Left kidney (tissue), 8 donors: ENCODE measurements at places on chromosomes 13 and 19. TPM values are rescaled to one million over a fixed set of nuclear protein-coding genes. Genes with fewer than 3 reads are reported as not detected.

DNA sequence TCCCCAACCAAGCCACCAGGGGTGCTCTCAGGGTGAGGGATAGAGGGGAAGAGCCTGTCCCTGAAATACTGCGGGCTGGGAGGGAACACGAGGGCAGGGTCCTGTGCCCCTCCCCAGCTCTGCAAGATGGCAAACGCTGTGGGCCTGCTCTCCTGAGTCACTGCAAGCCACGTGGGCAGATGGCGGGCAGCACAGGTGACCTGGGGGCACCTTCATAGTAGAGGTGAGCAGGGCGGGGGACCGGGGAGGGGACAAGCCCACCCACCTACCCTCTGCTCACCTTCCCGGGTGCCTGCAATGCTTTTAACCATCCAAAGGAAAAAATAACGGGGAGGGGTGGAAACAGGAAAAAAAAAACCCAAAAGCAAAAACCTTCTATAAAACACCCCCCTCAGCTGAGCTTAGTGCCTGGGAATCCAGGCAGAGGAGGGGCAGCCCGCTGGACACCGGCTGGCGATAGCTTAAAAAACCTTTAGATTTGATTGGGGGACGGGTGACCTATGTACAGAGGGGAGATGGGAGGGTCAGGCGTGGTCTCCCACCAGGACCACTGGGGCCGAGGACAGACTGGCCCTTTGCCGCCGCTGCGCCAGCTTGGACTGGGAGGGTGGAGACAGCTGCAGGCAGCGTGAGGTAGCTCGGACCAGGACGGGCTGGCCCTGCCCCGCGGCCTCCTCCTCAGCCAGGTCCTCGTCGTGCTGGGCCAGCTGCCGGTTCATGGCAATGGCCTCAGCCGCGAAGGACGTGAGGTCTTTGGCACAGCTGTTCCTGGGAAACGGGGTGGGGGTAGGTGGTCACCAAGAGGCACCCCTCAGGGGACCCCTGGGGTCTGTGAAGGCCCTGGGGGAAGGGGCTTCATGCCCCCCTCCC, 11.7 kb downstream of the MKNK2 start:
- DNase-seq, result no peak

DNA sequence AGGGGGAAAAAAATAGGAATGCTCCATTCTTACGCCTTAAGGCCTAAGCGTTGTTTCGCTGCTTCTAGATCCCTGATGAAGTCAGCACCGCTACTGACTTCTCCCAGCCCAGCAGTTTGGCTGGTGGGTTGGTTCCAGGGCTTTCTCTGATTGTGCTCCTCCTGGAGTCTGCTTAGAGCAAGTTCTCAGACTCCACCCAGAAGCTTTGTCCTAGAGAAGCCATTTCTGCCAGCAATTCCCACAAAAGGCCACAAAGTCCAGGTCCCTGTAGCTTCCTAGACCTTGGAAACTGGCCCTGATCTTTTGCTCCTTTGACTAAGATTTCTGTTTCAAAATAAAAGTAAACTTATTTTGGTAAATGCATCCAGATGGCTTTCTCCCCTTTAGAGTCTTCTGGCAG, 65.4 kb downstream of the KCTD12 start:
- DNase-seq, result no peak

- no peak for DNase-seq
These were observed 630 bp downstream of the SPPL2B start for GRCh38 chr19:2329149-2329478.

DNA sequence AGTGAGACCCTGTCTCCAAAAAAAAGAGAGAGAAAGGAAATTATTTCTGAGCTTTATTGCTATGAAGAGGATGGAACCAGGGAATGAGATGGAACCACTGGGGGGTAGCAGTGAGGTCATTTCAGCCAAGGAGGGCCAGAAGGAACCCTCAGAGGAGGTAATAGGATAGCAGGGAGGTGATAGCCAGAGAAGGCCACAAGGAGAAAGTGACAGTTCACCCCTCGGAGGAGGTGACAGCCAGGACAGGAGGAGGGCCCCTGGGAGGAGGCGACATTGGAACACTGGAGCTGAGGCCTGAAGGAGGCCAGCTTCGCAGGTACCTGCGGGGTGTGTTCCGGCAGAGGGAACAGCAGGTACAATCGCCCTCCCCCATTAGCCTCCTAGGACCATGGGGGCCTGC, 675 bp upstream of the PGPEP1 start:
- no peak for DNase-seq

SMIM44 gene
- not detected for polyA plus RNA-seq

CRB3 gene
- polyA plus RNA-seq, result 21.8 TPM

DNA sequence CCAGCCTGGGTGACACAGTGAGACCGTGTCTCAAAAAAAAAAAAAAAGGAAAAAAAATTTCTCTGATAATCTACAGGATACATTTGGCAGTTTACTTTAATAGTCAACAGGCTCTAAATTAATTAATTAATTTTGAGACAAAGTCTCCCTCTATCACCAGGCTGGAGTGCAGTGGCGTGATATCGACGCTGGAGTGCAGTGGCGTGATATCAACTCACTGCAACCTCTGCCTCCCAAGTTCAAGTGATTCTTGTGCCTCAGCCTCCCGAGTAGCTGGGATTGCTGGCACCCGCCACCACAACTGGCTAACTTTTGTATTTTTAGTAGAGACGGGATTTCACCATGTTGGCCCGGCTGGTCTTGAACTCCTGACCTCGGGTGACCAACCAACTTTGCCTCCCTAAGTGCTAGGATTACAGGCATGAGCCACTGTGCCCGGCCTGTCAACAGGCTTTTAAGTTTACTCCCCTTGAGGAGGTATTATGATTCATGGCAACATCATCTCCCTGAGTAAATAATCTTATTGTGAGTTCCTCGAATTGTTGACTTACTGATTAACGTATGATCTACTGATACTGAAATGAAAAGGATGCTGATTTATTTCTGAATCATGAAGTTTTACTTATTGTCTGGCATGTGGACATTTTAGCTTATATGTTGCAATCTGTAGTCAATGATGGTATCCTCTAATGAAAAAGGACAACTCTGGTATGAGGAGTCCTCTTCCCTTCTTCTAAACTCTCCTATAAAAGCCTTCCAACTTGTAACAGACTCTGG, 21.3 kb upstream of the MTRF1 start:
- DNase-seq, result no peak

ZNF132 gene
- 16.7 TPM for polyA plus RNA-seq

ARGLU1 gene
- 434 TPM for polyA plus RNA-seq

UBE2L5 gene
- 0.91 TPM for polyA plus RNA-seq

- no peak for DNase-seq
These were observed 49.0 kb upstream of the POMP start for GRCh38 chr13:28609926-28610325.
